ENCODE measurements at places on chromosomes 12 and 14.

DNA sequence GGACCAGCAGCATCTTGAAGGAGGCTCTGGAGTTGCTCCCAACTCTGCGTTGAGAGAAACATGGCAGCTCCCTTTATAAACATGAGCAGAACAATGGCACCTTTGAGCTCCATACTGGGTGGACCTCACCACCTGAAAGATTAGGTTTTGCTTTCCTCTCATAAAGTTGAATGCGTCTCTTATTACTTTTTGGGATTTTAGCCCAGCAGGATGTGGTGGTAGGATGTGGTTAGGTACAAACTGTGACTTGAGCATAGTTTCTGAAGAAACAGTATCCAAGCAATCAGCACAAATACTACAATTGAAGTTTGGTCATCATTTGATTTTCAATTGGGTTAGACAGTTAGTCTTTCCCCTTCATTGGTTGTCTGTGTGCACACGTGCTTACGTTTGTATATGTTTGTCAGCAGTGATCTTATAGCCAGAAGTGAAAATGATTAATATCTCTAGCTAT, at the start of gene PRR4:
PRR4 (minus strand) TSS at position 51 of the 454 bp plus-strand sequence; CDS start at position 13, 38 bp downstream.
- no peak for DNase-seq

DNA sequence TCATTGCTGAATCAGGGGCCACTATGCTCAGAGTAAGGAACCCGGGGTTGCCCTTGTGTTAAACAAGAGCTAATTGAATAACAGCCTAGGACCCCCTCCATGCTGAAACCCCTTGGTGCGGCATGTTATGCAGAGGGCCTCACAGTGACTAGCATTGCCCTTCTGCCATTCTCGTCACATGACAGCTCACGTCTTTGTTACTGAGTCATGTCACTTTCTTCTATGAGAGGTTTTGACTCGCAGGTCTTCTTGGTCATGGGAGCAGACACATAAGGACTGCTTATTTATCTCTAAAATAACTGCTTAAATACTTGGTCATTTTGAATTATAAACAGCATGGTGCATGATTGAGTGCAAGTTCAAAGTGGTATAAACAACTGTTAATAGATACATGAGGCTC, 24.9 kb downstream of the TCTN1 start:
- DNase-seq, result no peak

DNA sequence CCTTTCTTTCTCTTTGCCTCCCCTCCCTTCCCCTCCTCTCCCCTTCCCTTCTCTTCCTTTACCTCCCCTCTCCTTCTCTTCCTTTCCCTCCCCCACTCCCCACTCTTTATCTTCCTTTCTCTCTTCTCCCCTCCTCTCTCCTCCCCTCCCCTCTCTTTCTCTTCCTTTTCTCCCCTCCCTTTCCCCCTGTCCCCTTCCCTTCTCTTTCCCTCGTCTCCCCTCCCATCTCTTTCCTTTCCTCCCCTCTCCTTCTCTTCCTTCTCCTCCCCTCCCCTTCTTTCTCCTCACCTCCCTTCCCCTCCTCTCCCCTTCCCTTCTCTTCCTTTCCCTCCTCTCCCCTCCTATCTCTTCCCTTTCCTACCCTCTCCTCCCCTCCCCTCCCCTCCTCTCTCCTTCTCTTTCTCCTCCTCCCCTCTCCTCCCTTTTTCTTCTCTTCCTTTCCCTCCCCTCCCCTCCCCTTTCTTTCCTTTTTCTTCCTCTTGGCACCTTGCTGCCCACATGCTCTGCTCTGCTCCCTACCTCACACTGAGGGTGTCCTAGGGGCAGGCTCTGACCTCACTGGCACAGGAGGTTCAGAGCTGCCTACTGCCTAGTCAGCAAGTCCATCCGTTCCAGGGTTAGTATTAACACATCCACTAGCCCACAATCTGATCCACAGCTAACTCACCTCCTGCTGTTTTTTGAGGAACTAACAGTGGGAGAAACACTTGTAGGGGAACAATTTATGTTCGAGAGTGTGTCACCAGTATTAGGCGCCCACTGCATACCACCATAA, 101.0 kb downstream of the NUAK1 start:
- no peak for DNase-seq

- DNase-seq, result no peak
Measured at GRCh38 chr12:1533602-1534304, 60.6 kb downstream of the FBXL14 start.

DNA sequence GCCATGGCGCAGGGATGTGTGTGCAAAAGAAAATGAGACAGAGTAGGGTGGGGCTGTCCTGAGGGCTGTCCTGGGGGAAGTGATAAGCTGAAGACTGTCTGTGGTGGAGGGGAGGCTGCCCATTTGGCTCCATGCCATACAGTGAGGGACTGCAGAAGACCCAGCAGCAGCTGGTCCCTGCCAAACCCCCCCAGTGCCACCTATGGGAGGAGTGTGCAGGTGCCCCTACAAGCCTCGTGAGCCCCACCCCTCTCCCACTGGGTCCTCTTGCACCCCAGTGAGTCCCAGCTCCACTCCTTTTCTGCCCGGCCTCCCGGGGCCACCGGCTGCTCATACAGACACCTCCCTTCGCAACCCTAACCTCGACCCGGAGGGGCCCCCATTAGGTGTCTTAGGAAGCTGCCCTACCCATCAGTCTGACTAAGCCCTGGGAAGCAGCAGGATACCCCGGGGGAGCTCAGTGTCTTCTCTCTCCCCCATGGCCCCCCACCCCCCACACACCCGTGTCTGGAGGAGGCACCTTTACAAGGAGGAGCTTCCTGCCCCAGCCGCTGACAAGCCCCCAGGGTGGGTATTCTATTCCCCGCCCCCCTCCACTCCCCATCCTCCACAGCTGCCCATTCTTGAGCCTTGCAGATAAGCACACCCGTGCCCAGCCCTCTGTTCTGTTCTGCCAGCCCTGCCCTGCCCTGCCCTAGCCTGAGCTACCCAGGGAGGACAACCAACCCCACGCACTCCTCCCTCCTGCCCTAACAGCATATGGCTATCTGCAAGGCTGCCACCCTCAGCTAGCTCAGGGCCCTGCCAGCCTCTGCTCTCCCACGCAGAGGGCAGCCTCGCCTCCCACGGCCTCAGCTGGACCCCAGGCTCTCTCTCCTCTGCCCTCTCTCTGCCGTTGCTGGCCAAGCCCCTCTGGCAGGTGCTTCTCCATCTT, 41.9 kb downstream of the SLC6A12 start:
- no peak for DNase-seq

DNA sequence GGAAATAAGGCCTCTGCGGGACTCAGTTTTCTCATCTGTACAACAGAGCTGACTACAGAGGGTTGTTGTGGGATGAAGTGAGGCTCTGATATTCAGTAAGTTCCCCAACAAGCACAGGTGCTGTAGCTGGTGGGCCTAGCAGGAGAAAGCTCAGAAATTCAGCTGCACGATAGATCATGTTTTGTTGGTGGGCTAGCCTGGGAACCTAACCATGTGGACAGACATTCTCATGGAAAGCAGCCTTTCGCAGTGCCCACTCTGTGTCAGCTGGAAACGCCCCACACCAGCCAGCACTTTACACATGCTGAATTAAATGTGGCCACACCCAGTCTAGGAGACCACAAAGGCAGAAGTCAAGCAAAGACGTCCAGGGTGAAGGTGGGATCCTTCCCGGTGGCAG, 16.1 kb downstream of the PITPNM2 start:
- DNase-seq, result no peak

- no peak for DNase-seq
Measured at GRCh38 chr12:31524791-31525495, 66.0 kb downstream of the DENND5B start.

DNA sequence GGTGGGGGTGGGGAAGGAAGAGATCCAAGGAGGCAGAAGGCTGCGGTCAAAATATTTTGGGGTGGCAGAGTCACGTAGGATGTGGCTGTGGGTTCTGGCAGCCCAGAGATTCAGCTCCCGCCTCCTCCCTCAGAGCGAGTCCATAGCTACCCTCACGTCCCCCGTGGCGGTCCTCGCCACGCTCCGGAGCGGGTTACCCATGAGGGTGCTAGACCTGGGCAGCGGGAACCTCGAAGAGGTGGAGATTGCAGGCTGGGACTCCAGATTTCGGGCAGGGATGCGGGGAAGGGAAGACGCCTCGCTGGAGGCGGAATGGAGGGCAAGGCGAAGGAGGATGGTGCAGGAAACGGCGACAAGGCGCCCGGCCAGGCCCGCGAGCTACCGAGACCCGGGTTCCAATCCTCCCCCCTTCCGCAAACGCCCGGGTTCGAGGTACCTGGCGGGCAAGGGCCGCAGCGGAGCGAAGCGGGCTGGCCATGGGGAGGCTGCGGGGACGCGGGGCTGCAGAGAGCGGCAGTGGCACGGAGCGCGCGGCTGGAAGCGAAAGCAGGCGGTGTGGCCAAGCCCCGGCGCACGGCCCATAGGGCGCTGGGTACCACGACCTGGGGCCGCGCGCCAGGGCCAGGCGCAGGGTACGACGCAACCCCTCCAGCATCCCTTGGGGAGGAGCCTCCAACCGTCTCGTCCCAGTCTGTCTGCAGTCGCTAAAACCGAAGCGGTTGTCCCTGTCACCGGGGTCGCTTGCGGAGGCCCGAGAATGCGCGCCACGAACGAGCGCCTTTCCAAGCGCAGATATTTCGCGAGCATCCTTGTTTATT, 46.2 kb downstream of the BCAT1 start:
- no peak for DNase-seq

DNA sequence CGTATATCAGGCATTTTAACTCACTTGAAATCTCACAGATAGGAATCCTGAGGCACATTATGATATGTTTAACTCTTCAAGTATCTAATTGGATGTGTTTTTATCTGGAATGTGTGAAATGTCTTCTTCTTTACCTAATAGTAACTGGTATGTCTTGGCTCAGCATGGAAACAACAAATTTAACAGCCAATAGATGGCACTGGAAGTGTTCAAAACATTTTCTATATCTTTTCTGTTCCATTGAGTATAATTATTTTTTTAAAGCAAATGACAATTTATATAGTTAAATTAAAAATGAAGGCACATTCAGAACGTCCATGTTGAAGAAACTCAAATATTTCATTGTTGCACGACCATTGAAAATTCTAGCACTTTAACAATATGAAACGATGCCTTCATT, 164.6 kb upstream of the SLC16A7 start:
- no peak for DNase-seq

DNA sequence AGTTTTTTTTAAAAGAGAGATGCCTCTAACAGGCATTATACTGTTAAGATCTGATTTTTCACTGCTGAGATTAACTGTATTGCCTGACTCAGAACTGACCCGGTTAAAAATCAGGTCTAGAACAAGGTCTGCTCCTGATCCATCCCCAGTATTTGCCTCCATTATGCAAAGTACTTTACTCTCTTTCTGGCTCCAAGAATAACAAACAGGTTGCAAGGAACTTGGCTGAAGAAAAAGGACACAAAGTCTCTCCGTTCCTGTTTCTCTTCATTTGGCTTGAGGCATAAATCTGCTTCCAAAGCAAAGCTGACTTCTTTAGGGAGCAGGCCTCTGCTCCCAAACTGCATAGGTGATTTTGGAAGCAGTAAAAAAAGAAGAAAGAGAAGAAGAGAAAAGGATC, 199.3 kb upstream of the PDZRN4 start:
- DNase-seq, result no peak

GRCh38 chr14:29821661-29822429, 105.8 kb downstream of the PRKD1 start:
- no peak for DNase-seq

DNA sequence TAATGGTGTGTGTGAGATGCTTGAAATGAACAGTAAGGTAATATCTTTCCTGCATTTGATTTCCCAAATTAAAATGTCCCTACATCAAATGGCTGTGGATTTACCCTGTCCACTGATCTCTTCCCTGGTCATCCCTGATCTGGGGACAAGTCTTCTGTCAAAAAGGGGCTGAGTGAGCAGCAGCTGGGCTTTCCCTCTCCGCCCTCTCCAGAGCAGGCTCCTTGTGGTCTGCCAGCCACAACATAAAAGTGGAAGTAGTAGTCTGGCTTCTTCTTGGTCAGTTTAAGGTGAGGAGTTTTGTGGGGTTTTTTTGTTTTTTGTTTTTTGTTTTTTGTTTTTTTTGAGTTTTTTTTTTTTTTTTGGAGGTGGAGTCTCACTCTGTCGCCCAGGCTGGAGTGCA, 25.2 kb upstream of the PLXNC1 start:
- DNase-seq, result no peak

DNA sequence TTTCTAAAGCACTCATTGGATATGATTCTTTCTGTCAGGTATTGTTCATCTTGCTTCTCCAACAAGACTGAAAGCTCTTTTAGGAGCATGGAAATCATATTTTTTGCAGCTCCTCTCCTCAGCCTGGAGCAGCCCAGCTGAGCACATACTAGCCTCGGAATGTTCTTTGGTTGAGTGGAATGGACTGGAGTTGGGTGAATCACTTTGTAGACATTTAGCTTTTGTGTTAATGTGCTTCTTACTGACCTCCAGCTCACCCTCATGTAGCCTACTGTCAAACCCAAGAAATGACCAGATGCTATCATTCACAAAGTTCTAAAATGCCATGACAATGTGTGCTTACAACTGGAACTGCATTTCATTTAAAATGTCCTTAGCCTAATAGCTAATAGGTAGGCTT, 161.1 kb downstream of the NUAK1 start:
- no peak for DNase-seq

GRCh38 chr14:77236814-77237213, 34.2 kb downstream of the NGB start:
- DNase-seq, result no peak

- DNase-seq, result no peak
Measured at GRCh38 chr12:31278832-31279231, 47.1 kb downstream of the SINHCAF start.

DNA sequence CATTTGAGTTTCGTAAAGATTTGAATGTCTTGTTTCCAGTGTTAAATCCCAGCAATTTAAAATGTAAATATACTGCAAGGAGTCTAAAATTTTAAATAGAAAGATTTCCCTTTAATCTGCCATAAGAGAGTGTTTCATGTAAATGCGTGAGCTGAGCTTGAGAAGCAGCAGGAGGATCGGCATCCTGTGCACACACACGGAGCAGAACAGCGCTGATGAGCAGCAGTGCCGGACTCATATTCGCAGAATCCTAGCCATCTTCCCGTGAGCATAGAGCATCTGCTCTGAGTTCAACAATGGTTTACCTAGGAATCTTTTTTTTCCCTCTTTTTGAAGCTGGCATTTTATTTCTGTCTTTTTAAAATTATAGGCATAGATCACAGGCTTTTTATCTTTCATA, 29.8 kb upstream of the AMN start:
- DNase-seq, result no peak

DNA sequence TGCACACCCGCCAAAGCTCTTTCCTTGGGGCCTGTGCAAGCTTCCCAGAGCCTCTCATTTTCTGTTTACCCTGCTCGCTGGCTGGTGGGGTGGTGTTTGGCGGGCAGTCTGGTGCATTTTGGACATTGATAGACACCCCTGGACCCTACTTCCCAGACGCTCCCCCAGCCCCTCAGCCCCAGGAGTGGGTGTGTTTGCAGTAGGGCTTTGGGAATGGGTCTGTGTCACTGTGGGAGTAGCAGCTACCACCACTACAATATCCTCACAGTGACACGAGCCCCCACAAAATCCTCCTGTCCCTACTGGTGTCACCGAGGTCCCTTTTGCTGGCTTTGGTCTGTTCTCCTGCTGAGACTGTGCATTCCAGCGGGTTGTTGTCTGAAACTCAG, 371.3 kb downstream of the TMEM121 start:
- DNase-seq, result no peak

GRCh38 chr12:5348491-5348890, 83.4 kb upstream of the NTF3 start:
- DNase-seq, result no peak

- no peak for DNase-seq
Measured at GRCh38 chr14:72462056-72462455, 431.8 kb downstream of the DPF3 start.

Data from amniotic stem cell (primary cell).